ENCODE measurements at places on chromosomes 2 and 18. TPM values are rescaled to one million over a fixed set of nuclear protein-coding genes. Genes with fewer than 3 reads are reported as not detected.

Gene SERPINB10
- total RNA-seq = not detected

Gene LRATD1
- 11.2 TPM for total RNA-seq

Gene LINC00305
- total RNA-seq = not detected

Gene CHRNA1
- not detected for total RNA-seq

Gene SIX3
- total RNA-seq = 0.17 TPM

Gene CCDC74B
- 3.5 TPM for total RNA-seq

Gene VAPA
- total RNA-seq = 257 TPM

Gene LRRTM4
- 0.97 TPM for total RNA-seq

Gene AUP1
- total RNA-seq = 87.1 TPM

Gene PARD6G
- 11.3 TPM for total RNA-seq

Gene ZSWIM2
- total RNA-seq = not detected

Gene ADGRF3
- total RNA-seq = not detected

DNA sequence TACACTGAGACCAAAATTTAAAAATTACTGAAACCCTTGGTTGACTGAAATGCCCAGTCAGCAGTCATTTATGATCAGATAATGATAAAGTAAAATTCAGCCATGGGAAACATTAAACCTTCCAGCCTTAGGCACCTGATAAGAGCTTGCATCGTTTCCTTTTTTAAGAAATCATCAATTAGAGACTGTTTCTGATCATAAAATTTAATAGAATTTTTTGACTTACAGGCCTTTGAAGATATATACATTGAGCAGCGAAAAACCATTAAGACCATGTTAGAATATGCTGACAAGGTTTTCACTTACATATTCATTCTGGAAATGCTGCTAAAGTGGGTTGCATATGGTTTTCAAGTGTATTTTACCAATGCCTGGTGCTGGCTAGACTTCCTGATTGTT is 99.6 kb upstream of the CSRNP3 start:
- no peak for DNase-seq
- no peak overlapping the region for H3K27ac ChIP-seq
- H3K4me3 ChIP-seq = no peak overlapping the region
- no peaks in the 10 kb centered on the region for H3K4me1 ChIP-seq

DNA sequence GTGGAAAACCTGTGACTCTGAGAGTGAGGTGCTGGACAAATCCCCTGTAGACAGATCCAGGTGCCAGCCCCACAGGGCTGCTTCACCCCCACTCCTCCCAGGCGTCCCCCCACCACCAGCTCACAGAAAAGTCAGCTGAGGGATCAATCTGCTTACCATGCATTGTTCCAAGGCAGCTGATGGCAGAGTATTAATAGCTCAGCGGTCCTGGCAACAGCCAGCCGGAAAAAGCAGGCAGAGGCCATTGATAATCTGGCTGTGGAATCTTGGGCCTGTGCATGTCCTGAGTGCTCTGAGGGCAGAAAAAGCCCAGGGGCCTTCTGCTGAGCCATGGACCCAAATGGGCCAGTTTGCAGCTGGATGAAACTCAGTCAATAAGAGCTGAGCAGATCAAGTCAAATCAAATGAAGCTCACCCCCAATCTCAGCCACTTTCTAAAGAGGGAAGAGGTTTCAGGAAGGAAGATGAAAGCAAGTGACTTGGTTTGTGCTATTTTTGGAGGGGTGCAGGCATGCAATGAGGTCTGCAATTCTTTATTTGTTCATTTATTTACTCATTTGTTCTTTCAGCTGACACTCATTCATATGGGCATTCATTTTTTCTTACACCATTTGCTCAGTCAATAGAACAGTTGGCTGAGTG is 63.4 kb downstream of the GYPC start:
- no peaks in the 10 kb centered on the region for H3K36me3 ChIP-seq
- no peak overlapping the region for H3K4me3 ChIP-seq

GRCh38 chr2:14273650-14274049 is 358.9 kb upstream of the LRATD1 start:
- no peaks in the 10 kb centered on the region for H3K27me3 ChIP-seq
- H3K27ac ChIP-seq = no peak overlapping the region
- no peaks in the 10 kb centered on the region for H3K4me1 ChIP-seq
- H3K4me3 ChIP-seq = no peak overlapping the region
- DNase-seq = no peak

DNA sequence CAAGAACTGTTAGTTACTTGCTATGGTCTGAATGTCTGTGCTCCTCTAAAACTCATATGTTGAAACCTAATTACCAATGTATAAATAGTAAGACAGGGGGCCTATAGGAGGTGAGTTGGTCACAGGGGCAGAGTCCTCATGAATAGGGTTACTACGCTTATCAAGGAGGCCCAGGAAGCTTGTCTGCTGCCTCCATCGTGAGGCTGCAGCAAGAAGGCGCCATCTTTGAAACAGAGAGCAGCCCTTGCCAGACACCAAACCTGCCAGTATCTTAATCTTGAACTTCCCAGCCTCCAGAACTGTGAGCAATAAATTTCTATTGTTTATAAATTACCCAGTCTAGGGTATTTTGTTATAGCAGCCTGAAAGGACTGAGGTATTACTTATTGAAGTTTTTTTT is 79.1 kb downstream of the TGIF1 start:
- no peak overlapping the region for H3K27ac ChIP-seq
- no peaks in the 10 kb centered on the region for H3K4me1 ChIP-seq
- H3K4me3 ChIP-seq = no peak overlapping the region
- no peak for DNase-seq

DNA sequence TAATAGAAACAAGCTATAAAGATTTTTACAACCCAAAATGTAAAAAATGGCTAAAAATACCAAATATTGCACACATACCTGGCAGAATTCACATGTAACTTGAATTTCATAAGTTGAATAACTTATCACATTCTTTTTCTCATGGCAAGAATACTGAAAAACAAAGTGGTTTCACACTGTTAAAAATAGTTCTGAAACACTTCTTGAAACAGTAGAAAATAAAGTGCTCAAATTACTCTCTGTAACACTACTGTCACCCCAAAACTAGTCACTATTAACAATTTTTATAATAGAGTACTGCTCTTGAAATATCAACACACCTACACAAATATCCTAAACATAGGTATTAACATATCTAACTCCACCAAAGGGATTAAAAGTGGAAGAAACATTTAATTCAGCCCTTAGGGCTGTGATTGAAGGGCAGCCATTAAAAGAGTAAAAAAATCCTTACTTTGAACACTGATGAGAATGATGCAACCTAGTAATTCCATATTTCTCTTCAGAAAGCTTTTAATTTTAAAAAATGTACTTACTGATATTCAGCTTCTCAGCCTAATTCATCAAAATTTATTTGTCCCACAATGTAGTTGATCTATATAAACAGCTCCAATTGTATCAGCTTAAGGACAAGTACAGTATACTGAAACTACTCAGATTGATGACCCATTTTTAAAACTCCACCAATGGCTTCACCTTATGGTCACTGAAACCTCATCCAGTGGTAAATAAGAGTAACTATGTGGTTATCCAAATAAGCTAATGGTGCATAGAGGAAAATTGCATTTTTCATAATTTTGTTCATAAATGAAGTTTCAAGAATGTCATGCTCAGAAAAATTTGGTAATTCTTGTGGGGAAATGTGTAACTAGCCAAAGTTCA is 31.4 kb downstream of the ATF2 start:
- H3K27ac ChIP-seq = no peak overlapping the region
- H3K27me3 ChIP-seq = no peaks in the 10 kb centered on the region
- H3K4me1 ChIP-seq = peaks cover 31% of the 10 kb centered on the region

DNA sequence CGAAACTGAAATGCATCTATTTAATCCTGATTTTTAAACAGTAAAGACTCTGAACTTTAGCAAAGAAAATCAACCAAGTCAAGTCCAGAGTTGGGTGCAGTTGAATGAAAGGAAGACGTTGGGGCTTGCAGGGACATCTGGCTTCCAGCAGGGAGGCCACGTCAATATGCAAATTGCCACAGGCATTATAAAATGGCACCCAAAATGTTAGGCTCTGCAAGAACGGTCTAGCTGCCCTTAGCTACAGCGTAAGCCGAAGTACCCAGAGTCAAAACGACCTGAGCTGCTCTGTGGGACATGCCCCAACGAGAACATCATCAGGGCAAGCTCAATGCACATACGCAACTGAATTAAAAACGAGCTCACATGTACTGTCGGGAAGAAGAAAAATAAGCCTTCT is 30.7 kb downstream of the DOCK10 start:
- H3K36me3 ChIP-seq = no peaks in the 10 kb centered on the region
- H3K27ac ChIP-seq = no peak overlapping the region
- no peak overlapping the region for H3K4me3 ChIP-seq
- no peaks in the 10 kb centered on the region for H3K4me1 ChIP-seq
- no peak for DNase-seq
- H3K27me3 ChIP-seq = no peaks in the 10 kb centered on the region

- no peak overlapping the region for H3K4me3 ChIP-seq
- H3K27me3 ChIP-seq = no peaks in the 10 kb centered on the region
- no peaks in the 10 kb centered on the region for H3K36me3 ChIP-seq
- H3K4me1 ChIP-seq = peaks cover 5% of the 10 kb centered on the region
- no peak for DNase-seq
- no peak overlapping the region for H3K27ac ChIP-seq
These were observed 27.4 kb upstream of the SLC20A1 start for GRCh38 chr2:112618383-112618782.

DNA sequence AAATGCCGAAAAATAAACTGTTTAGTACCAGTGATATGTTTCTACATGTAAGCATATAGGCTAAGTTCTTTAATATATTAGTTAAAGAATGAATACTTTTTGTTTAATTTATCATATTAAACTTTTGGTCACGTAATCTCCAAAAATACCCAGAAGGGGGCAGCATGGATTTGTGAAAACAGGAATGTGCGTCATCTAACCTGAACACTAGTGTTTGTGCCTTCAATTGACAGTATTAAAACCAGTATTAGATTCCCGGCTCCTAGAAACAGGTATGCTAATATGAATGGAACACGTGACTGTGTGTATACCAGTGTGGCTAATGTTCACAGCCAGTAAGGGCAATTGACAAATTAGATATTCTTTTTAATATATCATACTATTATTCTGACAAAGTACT is 51.8 kb downstream of the WDR7 start:
- no peaks in the 10 kb centered on the region for H3K27me3 ChIP-seq
- DNase-seq = no peak
- H3K4me3 ChIP-seq = no peak overlapping the region
- no peak overlapping the region for H3K27ac ChIP-seq
- H3K36me3 ChIP-seq = peaks cover 8% of the 10 kb centered on the region

- no peaks in the 10 kb centered on the region for H3K27me3 ChIP-seq
- DNase-seq = no peak
- no peaks in the 10 kb centered on the region for H3K36me3 ChIP-seq
- H3K27ac ChIP-seq = no peak overlapping the region
- no peak overlapping the region for H3K4me3 ChIP-seq
These were observed 26.1 kb upstream of the FAM237A start for GRCh38 chr2:206616151-206616550.

GRCh38 chr2:20478961-20479360 is 32.1 kb downstream of the RHOB start:
- no peak for DNase-seq
- H3K36me3 ChIP-seq = no peaks in the 10 kb centered on the region
- H3K27ac ChIP-seq = no peak overlapping the region
- no peaks in the 10 kb centered on the region for H3K27me3 ChIP-seq
- H3K4me1 ChIP-seq = peaks cover 30% of the 10 kb centered on the region
- no peak overlapping the region for H3K4me3 ChIP-seq

DNA sequence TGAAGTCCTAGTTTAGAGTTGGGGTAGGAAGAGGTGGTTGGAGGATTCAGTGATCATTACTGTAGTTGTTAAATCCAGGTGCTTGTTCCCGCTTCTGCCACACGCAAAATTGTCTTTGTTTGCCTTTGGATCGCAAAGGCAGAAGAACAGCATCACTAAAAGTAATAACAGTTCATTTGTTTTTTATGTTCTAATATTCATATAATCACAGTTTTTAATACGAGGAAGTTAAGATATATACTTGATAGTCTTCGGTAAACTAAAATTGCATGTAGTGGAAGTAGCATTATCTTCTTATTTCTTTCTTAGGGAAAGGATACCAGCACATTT is 365 bp downstream of the NDUFB3 start:
- H3K4me1 ChIP-seq = peaks cover 71% of the 10 kb centered on the region
- H3K36me3 ChIP-seq = no peaks in the 10 kb centered on the region
- DNase-seq = no peak
- H3K4me3 ChIP-seq = peak overlapping the region; percentile 86
- peak overlapping the region; percentile 87 for H3K27ac ChIP-seq

DNA sequence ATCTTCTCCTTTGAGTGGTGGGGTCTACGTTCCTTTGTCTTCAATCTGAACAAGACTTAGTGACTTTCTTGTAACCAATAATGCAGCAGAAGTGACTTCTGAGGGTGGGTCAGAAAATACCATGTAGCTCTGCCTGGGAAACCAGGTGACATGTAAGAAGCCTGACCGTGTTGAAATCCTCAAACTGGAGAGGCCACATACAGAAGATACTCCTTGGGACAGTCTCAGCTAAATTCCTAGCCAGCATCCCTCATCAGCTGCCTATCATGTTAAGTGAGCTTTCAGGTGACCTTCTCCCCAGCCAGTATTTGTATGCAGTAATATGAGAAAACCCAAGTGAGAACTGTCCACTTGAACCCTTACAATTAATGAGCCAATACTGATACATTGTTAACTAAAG is 27.0 kb downstream of the PPM1B start:
- H3K27me3 ChIP-seq = no peaks in the 10 kb centered on the region
- H3K27ac ChIP-seq = no peak overlapping the region
- H3K4me3 ChIP-seq = no peak overlapping the region
- H3K4me1 ChIP-seq = peaks cover 11% of the 10 kb centered on the region
- no peaks in the 10 kb centered on the region for H3K36me3 ChIP-seq

GRCh38 chr18:13219593-13220159 is 1.1 kb downstream of the LDLRAD4 start:
- H3K36me3 ChIP-seq = no peaks in the 10 kb centered on the region
- no peak for DNase-seq
- peak overlapping the region; percentile 88 for H3K4me3 ChIP-seq
- H3K27me3 ChIP-seq = no peaks in the 10 kb centered on the region
- H3K4me1 ChIP-seq = peaks cover 52% of the 10 kb centered on the region

- H3K27ac ChIP-seq = no peak overlapping the region
- no peak overlapping the region for H3K4me3 ChIP-seq
- H3K36me3 ChIP-seq = peaks cover 39% of the 10 kb centered on the region
These were observed 24.3 kb downstream of the BOK start for GRCh38 chr2:241582806-241583205.

DNA sequence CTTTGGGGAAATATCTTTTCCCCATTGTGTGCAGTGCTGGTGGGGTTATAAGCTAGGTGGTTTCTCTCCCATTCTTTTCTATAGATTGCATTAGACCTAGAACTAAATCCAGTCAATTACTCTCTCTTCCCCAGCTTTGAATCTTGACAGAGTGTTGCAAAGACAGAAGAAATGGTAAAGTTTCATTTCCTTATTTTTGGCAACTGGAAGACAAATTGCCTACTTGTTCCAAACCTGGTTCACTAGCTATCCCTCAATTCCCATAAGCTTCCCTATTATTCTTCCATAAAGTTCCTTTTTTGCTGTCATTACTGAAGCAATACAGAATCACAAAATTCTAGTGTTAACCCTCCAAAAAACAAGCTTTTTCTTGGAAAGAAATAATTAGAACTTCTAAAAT is 94.0 kb upstream of the ITGA4 start:
- H3K4me1 ChIP-seq = no peaks in the 10 kb centered on the region
- H3K36me3 ChIP-seq = no peaks in the 10 kb centered on the region
- H3K27me3 ChIP-seq = no peaks in the 10 kb centered on the region

GRCh38 chr18:51028201-51028805 is 1.7 kb upstream of the SMAD4 start:
- peaks cover 40% of the 10 kb centered on the region for H3K4me1 ChIP-seq
- H3K36me3 ChIP-seq = peaks cover 19% of the 10 kb centered on the region
- H3K27me3 ChIP-seq = no peaks in the 10 kb centered on the region
- no peak overlapping the region for H3K4me3 ChIP-seq
- H3K27ac ChIP-seq = no peak overlapping the region

GRCh38 chr2:21939967-21940366 is 816.2 kb downstream of the TDRD15 start:
- H3K36me3 ChIP-seq = no peaks in the 10 kb centered on the region
- no peaks in the 10 kb centered on the region for H3K27me3 ChIP-seq
- no peak for DNase-seq
- H3K4me1 ChIP-seq = no peaks in the 10 kb centered on the region
- no peak overlapping the region for H3K4me3 ChIP-seq

Data from esophagus muscularis mucosa (tissue), 4 donors.